HEK293T (cell line): ENCODE measurements at places on chromosomes 6 and 20.

- peak; percentile 43 for DNase-seq
These were observed 798 bp downstream of the DSP start for GRCh38 chr6:7542065-7542873.

- DNase-seq = peak; percentile 28
These were observed 214.5 kb downstream of the TBX18 start for GRCh38 chr6:84549917-84550316.

GRCh38 chr6:28839443-28840120, 84.2 kb downstream of the TRIM27 start:
- no peak for DNase-seq

GRCh38 chr6:134303891-134304290, 14.0 kb downstream of the SGK1 start:
- DNase-seq = no peak

DNA sequence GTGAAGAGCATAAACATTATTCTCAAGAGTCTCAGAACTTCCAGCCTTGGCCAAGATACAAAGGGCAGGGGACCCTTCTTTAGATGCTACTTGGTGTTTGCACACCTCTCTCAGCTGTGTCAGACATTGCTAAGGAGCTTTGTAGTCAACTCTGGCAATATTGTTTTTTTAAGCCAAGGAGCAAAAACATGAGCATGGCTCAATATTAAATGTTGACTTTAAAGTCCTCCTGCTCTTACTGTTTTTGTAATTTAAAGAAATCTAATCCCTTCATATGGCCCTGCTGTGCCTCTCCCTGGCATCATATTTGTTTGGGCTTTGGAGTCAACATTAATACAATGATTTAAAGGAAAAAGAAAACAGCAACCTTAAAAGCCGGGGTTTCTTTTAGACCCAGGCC, 67.9 kb upstream of the TMEM170B start:
- DNase-seq = no peak

DNA sequence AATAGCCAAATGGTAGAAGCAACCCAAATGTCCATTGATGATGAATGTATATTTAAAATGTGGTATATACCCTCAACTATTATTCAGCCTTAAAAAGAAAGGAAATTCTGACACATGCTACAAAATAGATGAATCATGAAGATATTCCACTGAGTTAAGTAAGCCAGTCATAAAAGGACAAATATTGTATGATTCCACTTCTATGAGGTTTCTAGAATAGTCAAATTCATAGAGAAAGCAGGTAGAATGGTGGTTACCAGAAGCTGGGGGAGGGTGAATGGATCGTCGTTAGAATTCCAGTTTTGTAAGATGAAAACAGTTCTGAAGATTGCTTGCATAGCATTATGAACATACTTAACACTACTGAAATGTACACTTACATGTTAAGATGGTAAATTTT, 214.3 kb upstream of the MYLIP start:
- no peak for DNase-seq

- no peak for DNase-seq
These were observed 7.8 kb downstream of the TSPYL4 start for GRCh38 chr6:116246089-116246488.

- DNase-seq = no peak
These were observed 345.3 kb upstream of the SLC35B3 start for GRCh38 chr6:8780653-8781052.

GRCh38 chr20:58397429-58397828, 8.4 kb downstream of the VAPB start:
- no peak for DNase-seq

DNA sequence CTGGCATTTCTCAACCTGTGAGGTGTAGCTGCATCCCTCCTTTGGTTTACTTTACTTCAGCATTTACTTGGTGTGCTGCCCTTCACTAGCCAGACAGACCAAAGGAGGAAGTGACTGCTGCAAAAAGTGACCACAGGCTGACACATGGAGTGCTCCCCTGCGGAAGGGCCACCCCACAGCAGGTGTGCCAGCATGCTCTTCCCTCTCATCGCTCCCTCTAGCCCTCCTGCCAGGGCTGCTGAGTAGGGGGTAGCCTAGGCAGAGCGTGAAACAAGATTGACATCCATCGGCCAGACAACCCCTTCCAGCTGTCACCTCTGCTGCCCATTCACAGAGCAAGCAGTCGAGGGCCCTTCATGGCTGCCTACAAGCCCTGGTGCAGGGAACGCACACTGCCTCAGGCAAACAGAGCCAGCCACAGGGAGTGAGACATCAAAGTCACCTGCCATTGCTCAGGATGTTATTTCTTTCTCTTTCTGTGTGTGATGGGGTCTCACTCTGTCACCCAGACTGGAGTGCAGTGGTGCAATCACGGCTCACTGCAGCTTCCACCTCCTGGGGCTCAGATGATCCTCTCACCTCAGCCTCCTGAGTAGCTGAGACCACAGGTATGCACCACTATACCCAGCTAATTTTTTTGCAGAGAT, 102.0 kb upstream of the RPS6KA2 start:
- DNase-seq = no peak

- no peak for DNase-seq
These were observed 270.4 kb upstream of the PLCB4 start for GRCh38 chr20:8798505-8798904.

DNA sequence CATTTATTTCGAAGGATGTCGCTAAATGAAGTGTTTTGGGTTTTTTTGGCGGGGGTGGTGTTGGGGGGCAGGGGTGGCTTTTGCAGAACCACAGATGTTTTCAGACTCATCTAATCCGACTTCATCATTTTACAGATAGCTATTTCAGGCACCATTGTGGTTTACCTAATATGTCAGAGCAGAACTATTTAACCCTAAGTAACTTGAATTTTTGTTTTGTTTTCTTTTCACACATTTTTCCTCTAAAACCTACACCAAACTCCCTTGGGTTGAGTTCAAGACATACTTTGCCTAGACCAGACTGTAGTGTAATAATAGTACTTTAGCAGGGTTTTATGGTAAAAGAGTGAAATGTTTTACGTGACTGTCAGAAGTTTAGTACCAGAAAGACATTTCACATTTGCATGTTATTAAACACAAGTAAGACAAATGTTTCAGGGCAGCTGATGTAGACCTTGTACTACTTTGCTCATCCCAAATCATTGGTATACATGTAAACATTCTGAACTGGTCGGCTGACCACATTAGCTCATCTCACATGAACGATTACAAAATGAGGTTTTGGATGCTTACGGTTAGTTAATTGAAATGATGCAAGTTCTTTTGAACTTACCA, 37.7 kb downstream of the MAP3K4 start:
- no peak for DNase-seq

- DNase-seq = no peak
These were observed 52.4 kb downstream of the FNDC1 start for GRCh38 chr6:159221486-159222170.

DNA sequence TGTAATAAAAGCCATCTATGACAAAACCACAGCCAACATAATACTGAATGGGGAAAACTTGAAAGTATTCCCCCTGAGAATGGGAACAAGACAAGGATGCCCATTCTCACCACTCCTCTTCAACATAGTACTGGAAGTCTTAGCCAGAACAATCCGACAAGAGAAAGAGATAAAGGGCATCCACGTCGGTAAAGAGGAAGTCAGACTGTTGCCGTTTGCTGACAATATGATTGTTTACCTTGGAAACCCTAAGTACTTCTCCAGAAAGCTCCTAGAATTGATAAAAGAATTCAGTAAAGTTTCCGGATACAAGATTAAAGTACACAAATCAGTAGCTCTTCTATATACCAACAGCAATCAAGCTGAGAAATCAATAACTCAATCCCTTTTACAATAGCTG, 14.0 kb upstream of the RUNX2 start:
- DNase-seq = no peak

DNA sequence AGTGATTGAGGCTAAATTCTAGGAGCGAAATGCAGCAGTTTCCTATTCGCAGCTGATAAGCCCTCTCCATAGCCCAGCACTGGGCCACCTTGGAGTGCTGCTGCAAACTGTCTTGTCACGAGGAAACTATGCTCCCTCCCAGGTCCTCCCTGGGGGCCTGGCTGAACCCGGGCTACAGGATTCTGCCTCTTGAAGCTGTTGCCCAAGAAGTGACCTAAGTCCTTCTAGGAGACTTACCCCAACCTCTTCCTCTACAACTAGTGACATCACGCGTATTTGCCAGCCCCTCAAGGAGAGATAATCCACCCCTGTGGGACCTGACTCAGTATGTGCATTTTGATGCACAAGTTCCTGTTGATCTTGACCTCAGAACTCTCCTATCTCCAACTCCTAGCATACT, 26.5 kb upstream of the ZFAND3 start:
- no peak for DNase-seq

DNA sequence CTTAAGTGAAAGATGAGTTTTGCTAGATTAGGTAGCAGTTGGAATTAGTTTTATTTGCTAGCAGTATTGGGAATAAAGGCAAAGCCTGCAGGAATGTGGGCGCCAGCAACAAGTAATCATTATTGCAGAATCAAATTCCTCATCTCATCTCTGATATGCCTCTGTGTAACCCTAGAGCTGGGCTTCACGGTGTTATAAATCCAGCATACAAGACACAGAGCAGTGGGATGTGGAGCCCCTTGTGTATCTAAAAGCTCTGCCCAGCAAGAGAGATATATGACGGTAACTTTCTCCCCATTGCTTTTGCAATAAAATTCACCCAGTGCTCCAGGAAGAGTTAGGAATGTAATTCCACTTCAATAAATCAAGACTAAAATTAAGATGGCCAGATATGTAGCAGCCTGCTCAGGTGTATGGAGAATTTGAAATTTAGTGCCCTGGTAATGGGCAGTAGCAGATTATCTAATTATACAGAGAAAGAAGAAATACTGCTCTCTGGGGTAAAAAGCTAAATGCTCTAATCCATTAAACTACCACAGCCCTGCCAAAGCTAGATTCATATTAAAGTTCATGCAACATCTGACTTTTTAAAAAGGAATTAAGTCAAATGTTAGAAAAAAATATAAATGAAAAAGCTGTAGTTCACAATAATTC, 5.6 kb upstream of the BLOC1S5 start:
- DNase-seq = no peak

- DNase-seq = no peak
These were observed 94.8 kb downstream of the SOBP start for GRCh38 chr6:107584726-107585125.

- no peak for DNase-seq
These were observed 350.5 kb downstream of the PAX1 start for GRCh38 chr20:22055981-22056380.

DNA sequence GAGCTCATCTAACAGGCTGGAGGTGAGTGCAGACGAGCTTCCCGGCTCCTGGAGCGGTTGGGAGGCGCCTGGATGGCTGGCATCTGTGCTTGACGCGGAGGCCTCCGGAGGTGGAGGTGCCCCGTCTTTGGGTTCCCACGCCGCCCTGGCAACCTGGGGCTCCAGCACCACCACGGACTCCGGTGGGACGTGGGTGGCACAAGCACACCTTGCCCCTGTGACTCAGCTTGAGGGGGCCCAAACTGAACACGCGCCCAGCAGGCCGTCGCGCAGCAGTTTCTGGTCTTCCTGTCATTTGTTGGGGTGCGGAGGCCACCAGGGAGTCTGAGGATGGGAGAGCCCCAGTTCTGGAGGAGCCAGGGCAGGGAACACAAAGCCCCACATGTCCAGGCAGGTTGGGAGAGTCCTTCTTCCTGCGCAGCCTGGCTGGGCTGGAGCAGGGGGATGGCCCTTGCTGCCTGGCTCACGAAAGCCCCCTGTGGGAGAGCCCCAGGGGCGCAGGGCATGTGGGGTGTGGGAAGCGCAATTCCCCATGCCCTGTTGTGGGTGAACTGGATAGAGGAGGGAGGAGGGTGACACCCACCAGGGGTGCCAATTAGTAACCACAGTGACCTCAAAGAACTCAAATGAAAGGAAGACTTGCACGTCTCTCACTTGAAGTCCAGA, 1378.6 kb upstream of the DEFB115 start:
- DNase-seq = no peak

- DNase-seq = no peak
These were observed 62.6 kb upstream of the ARMC2 start for GRCh38 chr6:108785653-108786052.

GRCh38 chr6:43013097-43013842, 476 bp downstream of the MEA1 start:
- no peak for DNase-seq

DNA sequence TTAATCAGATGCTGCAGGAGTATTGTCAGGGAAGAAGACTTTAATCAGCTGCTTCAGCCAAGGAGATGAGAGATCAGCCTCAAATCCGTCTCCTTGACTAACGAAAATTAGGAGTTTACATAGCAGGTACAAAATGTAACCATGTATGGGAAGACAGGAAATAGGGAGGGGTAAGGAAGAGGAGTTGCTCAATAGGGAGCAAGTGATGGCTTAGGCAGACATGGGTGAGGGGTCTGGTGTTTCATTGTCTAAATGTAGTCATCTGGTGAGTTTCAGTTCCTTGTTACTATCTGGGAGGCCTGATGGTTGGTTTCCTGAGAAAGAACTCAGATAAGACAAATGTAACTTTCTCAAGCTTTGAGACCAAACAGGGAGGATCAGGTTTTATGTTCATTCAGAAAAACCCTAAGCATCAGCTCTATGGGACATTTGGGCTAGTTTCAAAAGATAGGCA, 217.3 kb upstream of the SULF2 start:
- no peak for DNase-seq

GRCh38 chr20:51966296-51966971, 164.1 kb upstream of the SALL4 start:
- DNase-seq = peak; percentile 59

GRCh38 chr6:146894624-146895023, 295.9 kb downstream of the ADGB start:
- no peak for DNase-seq

DNA sequence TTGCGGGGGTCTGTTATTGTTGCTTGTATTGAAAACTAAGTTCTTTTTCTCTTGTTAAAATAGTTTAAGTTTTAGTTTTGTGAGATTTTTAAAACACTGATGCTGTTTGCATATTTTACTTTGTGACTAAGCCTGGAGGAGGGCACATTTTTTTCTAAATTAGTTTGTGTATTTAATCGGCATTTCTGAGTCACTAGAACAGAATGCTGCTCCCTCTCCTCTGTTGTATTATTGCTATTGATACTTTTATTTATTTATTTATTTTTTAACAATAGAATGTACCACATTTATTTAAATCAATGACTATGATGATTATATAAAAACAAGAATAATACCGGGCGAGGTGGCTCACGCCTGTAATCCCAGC, 5.1 kb upstream of the FAM50B start:
- no peak for DNase-seq

GRCh38 chr6:108903796-108904195, 55.6 kb downstream of the ARMC2 start:
- DNase-seq = no peak

- no peak for DNase-seq
These were observed 166.8 kb upstream of the SLC22A16 start for GRCh38 chr6:110643175-110643574.

DNA sequence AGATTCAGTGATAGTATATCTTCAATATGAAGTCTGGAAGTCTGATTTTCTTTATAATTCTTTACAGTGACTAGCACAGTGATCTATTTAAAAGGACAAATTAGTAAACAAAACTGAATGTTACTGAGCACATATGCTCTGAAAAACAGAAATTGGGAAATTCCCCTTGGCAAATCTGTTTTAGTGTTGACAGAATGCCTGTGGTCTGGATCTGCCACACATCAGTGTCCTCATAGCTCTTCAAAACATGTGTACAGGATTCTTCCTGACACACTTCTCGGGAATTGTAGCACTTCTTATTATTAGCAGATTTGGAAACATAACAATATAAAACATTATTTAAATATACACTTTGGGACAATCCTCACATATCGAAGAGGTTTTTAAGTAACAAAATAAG, 354.3 kb downstream of the COL12A1 start:
- no peak for DNase-seq
